Erythroblast (primary cell): ENCODE measurements at places on chromosomes 4 and X.

DNA sequence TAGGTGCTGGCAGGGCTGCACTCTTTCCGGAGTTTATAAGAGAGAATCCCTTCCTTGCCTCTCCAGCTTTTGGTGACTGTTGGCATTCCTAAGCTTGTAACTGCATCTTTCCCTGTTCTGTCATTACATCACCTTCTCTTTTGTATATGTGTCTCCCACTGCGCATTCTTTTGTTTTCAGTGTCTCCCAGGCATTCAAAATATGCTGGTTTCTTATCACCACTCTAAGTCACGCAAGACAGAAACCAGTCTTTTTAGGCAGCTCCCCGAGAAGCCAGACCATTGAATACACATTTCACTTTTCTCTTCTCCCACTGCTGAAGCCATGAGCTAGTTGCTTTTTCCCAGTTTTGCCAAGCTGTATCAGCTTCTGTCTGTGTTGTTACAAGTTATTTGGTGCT, 71.0 kb downstream of the LAS1L start:
- no peak for DNase-seq

DNA sequence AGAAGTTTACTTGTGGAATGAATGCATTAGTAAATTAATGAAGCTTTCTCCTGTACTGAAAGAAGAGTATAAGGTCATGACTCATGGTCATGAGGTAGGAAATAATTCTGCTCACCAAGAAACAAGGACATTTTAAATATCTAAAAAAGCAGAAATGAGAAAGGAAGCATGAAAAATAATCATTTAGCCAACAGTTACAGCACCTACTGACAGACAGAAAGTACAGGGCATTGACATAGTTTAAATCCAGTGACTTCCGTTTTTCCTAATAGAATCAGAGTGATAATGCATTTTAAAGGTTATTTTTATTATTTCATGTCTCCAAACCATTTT, 30.5 kb upstream of the ACSL1 start:
- DNase-seq: no peak

DNA sequence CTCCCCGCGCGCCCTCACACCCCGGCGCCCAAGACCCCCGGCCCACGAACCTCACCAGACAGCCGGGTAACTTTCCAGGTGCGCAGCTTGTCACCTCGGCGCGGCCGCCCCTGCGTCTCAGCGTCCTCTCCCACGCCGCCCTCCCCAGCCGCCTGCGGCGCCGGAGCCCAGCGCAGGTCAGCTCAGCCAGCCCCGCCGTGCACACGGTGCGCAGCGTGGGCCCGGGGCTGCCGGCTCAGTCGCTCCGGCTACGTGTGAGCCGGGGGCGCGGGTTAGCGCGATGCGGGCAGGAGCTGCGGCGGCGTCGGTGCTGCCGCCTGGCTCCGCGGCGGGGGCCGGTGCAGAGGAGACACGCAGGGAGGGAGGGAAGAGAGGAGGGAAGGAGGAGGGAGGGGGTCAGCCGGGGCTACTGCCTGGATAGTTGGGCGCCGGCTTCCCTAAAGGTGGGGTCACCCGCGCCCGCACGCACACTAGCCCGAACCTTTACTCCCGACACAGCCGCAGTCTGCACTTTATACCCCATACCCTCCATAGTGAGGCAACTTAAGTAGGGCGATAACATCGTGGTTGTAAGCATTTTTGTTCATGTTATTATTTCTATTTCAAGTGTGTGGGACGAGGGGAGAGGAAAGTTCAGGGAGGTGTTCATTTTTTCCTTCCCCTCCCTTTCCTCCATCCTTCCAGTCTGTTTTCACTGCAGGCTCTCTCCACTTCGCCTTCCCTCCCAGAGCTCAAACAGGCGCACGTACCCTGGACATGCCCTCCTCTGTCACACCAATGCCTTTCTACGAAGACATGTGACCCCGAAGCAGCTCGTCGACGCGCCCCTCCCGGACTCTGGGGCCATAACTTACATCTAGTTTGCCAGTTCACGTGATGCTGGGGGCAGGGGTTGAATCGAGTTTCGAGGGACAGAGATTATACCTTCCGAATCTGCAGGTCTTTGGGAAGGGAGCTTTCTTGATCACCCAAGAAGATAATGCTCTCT, at the start of gene PRKG2:
Gene PRKG2, minus strand, starts transcription at position 342 of the 988 bp plus-strand sequence. CDS start 10,175 bp downstream, outside the sequence.
- DNase-seq: no peak

DNA sequence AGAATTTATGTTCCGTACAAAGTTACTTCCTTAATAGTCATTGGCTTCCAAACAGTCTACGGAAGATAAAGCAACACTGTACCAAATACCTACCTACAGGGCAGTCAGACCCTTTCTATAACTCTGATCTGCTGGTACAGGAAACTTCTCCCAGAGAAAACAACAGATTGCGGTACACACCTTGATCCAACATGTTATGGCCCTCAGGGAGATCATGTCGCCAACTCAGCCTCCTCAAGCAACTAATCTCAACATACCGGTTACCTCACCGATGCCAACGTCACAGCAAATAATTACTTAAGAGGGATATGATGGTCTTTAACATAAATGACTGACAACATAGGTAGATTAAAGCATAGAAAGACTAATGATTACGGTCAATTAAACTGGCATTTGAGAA, 70.4 kb downstream of the RFC1 start:
- no peak for DNase-seq

DNA sequence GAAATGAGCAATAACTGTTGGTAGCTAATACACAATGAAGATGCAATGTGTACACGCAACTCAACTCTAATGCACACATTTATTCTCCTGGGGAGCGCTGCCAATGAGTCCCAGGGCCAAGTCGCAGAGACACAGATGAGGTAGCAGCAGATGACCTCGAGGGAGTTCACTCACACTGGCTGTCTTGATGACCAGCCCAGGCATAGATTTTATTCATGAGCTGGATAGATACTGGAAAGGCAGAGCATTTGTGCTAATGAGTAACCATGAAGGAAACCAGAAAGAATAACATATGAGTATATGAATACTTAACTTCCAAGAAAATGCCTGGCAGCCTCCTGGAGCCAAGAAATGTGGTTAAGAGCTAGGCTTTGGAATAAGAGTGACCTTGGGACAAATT, 42.3 kb downstream of the RASL11B start:
- DNase-seq: no peak

GRCh38 chrX:68808686-68809357, 20.0 kb upstream of the EFNB1 start:
- DNase-seq: peak; percentile 1

DNA sequence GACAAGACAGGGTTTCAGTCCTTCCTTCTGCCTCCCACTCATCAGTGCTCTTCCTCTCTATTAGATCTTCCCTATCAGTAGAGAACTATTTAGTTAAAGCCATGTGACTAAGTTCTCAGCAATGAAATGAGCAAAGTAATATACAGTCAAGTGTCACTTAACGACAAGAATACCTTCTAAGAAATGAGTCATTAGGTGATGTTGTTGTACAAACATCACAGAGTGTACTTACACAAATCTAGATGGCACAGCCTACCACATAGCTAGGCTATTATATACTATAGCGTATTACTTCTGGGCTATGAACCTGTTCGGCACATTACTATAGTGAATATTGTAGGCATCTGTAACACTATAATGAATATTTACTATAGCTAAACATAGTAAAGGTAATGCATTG, 71.3 kb downstream of the POU4F2 start:
- DNase-seq: no peak

GRCh38 chr4:169846396-169846795, 88.7 kb upstream of the HPF1 start:
- no peak for DNase-seq

- DNase-seq: no peak
These were observed 591.8 kb upstream of the CPEB2 start for GRCh38 chr4:14410516-14410915.

DNA sequence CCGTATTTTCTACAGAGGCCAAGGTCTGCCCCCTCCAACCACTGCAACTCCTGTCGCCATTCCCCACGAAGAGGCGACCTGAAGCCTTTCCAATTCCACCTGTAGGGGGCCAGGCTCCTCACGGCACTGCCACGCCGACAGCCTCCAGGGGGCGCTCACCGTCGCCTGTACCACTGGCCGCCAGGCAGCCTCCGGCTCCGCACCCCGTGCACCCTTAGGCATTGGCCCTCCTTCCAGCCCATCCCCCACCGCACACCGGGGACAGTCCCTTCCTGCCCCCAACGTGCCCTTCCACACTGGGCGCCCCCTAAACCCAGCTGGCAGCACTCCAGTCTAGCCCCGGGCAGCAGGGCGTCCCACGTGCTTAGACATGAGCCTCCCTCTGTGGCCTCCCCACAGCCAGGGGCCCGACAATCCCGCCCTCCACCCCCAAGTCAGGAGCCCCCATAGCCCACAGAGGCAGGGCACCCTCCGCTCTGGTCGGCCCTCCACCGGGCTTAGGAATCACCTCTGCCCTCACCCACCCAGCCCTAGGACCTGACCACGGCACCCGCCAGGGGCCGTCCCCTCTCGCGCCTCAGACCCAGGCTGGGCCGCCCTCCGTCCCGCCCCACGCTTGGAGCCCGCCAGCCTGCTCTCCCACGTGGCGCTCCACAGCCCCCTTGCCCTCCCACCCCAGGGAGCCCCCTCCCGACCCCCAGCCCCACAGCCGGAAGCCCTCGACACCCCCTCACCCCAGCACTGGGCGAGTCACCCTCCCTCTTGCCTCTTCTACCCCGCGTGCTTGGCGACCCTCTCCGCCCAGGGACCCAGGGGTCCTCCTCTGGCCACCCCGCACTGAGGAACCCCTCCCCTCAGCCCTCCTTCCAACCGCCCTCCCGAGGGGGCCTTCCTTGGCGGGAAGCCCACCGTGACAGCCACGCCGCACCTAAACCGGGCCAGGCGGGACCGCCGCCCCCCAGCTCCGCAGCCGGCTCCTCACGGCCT, 711 bp downstream of the PNMA6E start:
- DNase-seq: peak; percentile 66

- DNase-seq: no peak
These were observed 141.9 kb downstream of the THOC2 start for GRCh38 chrX:123590842-123591486.

DNA sequence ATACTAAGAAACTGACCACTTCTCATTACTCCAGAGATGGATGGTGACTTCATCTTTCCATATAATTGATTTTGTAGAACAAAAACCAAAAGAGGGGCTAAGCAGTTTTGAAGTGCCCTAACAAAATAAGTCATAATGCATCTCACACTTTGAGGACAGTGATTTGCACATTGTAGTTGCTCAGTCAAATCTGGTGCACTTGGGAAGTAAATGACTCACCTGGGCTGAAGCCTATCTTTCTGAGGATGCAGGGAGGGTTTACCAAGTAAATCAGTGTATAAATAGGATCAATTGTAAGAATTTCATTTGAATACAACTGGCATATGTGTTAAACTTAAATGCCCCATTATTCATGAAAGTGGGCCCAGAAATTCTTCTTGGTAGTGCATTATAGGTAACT, 134.2 kb downstream of the DCLK2 start:
- no peak for DNase-seq

DNA sequence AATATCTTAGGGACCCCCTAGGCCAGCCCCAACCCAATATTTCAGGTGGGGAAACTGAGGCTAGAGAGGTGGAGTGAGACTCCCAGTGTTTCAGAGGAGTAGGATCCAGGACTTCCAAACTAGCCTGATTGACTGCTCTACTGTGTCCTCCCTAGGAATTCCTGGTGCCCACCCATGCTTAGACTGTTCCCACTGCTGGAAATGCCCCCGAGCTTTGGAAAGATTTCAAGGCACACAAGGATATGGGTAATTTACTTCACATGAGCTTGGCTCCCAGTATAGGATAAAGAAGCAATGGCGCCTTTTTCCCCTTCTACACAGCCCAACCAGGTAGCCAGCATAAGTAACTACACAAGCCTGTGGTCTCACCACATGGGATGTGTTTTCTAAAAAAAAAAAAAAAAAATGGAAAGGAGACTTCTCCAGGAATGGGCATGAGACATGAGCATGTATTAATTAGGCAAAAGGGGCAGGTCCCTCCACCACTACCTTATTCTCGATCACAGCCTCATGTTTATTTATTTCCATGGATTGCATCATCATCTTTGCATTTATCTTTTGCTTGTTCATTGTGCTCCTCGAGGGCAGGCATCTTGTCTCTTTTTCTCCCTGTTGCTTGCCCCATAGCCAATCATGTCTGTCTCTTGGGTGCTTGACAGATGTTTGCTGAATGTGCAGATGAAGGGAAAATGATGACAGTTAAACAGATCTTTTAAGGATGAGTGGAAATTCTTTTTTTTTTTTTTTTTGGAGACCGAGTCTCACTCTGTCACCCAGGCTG, 66.7 kb downstream of the DRD5 start:
- peak; percentile 5 for DNase-seq

GRCh38 chr4:169119536-169119935, 109.5 kb upstream of the CBR4 start:
- no peak for DNase-seq
